Pulmonary artery endothelial cell (primary cell): ENCODE measurements at places on chromosomes 5 and 9.

DNA sequence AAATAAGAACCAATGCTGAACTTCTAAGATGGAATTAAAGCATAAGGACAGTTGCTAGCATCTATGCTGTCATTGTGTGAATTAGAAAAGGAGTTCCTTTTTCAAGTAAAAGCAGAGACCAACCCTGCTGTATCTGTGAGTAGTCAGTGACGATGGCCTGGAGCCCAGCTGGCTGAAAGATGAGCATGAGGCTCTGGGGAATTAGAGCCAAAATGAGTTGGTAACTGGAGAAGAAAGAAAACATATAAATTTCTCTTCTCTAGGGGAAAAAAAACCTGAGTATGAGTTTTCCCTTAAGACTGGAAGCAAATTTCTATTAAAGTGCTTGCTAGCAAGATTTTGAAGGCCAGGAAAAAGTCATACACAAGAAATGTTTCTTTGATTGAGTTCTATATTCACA is 1.6 kb upstream of the SPZ1 start:
- DNase-seq: no peak

GRCh38 chr9:26335116-26335515 is 557.5 kb downstream of the CAAP1 start:
- DNase-seq: no peak

DNA sequence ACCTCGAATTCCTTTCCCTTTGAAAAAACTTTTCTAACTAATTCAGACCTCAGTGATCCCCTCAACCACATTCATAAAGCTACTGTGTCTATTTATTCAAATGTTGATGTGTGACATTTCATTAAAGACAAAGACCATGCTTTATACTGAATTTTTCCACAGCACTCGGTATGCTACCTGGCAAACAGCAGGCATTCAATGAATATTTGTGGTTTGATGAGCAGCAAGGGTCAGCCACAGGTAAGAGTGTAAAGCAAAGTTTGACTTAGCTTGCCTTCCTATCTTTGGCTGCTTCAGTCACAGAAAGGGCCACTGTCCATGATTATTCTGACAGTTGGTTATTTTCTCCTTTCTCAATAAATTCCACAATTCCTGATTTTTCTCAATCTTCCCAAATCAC is 5.1 kb upstream of the CDC42SE2 start:
- no peak for DNase-seq

DNA sequence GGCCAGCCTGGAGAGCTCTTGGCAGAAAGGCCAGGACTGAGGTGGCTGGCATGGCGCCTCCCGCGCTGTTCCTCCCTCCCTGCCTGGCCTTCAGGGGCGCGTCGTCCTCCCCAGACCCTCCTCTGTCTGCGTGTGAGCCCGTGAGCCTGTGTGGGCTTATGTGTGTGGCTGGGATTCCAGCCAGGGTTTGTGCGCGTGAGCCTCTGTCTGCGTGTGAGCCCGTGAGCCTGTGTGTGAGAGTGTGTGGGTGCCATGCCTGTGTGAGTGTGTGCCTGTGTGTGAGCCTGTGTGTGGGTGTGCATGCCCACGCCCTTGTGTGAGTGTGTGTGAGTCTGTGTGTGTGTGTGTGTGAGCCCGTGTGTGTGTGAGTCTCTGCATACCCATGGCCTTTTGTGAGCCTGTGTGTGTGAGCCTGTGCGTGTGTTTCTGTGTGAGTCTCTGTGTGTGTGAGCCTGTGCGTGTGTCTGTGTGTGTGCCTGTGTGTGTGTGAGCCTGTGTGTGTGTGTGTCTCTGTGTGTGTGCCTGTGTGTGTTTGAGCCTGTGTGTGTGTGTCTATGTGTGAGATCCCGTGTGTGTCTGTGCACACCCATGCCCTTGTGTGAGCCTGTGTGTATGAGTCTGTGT is 13.0 kb downstream of the RXRA start:
- DNase-seq: no peak

GRCh38 chr9:133119846-133120500 is 1.1 kb downstream of the RALGDS start:
- no peak for DNase-seq

DNA sequence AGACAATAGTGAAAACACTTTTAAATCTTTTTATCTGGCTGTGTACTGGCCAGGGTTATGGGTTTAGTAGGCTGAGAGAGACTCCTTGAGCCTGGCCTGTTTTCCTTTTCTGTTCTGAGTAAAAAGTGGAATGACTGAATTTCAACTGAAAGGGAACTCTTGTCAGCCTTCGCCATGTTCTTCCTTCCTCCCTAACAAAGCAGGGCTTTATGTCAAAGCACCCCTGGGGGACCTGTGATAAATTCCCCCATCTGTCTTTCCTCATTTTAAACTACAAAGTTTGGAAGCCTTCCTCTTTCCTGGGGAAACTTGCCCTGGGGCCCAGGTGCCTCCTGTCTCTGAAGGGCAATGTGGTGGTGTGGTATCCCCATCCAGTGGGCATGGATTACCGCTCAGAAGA is 29.7 kb downstream of the LARP1 start:
- no peak for DNase-seq

GRCh38 chr5:32713770-32714381 is 2.8 kb downstream of the NPR3 start:
- no peak for DNase-seq

- DNase-seq: no peak
Observed at GRCh38 chr5:78005021-78005785, 229.1 kb upstream of the TBCA start.

DNA sequence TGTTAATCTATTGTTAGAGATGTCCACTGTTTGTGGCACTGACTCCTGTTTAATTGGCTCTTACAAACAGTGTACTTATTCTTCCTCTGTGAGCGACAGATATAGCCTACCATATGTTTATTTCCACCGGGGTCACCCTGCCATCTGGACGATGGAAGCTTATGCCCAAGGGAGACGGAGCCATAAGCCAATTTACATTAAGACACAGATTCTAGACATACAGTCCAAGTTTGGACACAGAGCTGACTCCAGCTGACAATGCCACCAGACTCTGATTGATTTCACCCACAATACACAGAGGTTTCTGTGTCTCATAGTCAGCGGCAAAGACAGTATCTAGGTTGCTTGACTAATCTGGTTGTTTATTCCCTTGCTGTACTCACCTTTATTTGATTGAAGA is 198.9 kb downstream of the ENC1 start:
- DNase-seq: no peak

GRCh38 chr5:122114501-122114900 is 14.8 kb upstream of the ZNF474 start:
- DNase-seq: no peak
